PC-9 (cell line): ENCODE measurements at places on chromosomes 4 and X. TPM values are rescaled to one million over a fixed set of nuclear protein-coding genes. Genes with fewer than 3 reads are reported as not detected.

Gene MAGEA12
- 17.2 and 24.2 TPM in 2 replicates for total RNA-seq

Gene POF1B
- total RNA-seq = 0.28 and 0.61 TPM in 2 replicates

Gene ASB12
- total RNA-seq = not detected in 2 replicates

Gene XK
- total RNA-seq = 2.4 and 3.7 TPM in 2 replicates

Gene SUPT20HL1
- not detected in 2 replicates for total RNA-seq

Gene AFF2
- total RNA-seq = not detected in 2 replicates

GRCh38 chr4:75834772-75835154 lies 67.5 kb downstream of the PPEF2 start:
- H3K27me3 ChIP-seq = no peaks in the 10 kb centered on the region
- no peaks in the 10 kb centered on the region for H3K36me3 ChIP-seq
- no peak overlapping the region for H3K4me3 ChIP-seq
- H3K4me1 ChIP-seq = no peaks in the 10 kb centered on the region
- no peak overlapping the region for H3K27ac ChIP-seq

GRCh38 chr4:25330905-25331808 lies 18.6 kb downstream of the ZCCHC4 start:
- H3K36me3 ChIP-seq = no peaks in the 10 kb centered on the region
- no peaks in the 10 kb centered on the region for H3K27me3 ChIP-seq
- H3K4me1 ChIP-seq = no peaks in the 10 kb centered on the region
- DNase-seq = no peak

DNA sequence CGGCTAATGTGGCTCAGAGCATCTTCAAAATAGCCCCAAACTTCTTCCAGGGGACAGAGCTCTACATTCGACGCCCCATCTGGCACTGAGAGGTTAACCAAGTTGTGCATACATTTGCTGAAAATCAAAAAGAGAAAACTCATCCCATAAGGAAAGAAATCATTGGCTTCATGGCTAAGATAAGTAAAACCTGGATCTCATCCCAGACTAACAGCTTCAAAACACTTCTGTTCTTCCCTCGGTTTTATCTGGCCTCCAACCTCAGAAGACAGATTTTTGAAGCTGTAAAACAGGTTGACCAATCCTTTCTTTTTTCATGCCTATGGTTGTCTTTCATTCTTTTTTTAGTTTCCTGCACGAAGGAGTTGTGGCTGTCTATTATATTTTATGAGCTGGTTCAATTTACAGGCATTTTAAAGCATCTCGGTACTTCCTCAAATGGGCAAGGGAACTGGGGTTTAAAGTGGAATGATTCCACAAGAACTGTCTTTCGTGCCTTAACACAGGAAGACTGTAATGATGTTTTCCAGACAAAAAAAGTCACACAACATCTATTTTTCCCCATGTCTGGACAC lies 107.6 kb downstream of the DLG3 start:
- H3K4me3 ChIP-seq = no peak overlapping the region
- DNase-seq = no peak
- no peaks in the 10 kb centered on the region for H3K36me3 ChIP-seq
- H3K27ac ChIP-seq = no peak overlapping the region
- no peaks in the 10 kb centered on the region for H3K27me3 ChIP-seq
- H3K4me1 ChIP-seq = peaks cover 12% of the 10 kb centered on the region

DNA sequence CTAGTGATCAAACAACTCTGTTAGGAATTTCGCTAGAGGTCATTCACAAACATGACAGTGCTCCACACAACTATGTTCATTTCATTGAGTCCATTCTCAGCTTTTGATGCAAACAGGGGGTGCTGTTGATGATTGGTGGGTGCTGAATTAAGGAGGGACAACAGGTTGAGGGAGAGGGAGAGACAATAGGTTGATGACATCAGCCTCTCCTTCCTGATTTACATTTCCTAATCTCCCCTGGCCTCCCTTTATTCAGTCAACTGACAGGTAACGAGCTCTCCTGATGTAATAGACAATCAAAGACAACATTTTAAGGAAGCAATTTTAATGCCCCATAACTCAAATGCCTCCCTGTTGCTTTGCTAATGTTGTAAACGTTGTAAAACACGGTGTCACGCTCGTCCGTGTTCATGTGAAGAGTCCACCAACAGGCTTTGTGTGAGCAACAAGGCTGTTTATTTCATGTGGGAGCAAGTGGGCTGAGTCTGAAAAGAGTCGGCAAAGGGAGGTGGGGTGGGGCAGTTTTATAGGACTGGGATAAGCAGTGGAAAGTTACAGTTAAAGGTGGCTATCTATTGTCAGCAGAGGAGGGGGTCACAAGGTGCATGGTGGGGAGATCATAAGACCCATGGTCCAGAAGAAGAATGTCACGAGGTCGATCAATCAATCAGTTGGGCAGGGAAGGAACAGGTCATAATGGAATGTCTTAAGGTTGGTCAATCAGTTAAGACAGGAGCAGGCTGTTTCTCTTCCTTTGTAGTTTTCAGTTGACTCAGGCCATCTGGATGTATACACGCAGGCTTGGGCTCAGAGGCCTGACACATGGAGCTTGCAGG lies 4.8 kb upstream of the GAR1 start:
- H3K4me3 ChIP-seq = no peak overlapping the region
- H3K27ac ChIP-seq = no peak overlapping the region
- H3K4me1 ChIP-seq = 0 out of 2 replicates have a peak, but pooled peaks cover 7% of the 10 kb centered on the region
- H3K36me3 ChIP-seq = no peaks in the 10 kb centered on the region
- H3K27me3 ChIP-seq = no peaks in the 10 kb centered on the region
- no peak for DNase-seq

- H3K27ac ChIP-seq = no peak overlapping the region
- H3K4me3 ChIP-seq = no peak overlapping the region
- no peaks in the 10 kb centered on the region for H3K36me3 ChIP-seq
- H3K27me3 ChIP-seq = peaks cover 17% of the 10 kb centered on the region
- no peaks in the 10 kb centered on the region for H3K4me1 ChIP-seq
These were observed 62.7 kb upstream of the ARHGAP36 start for GRCh38 chrX:130995439-130995838.

GRCh38 chr4:74948236-74948635 lies 15.3 kb downstream of the PARM1 start:
- no peak overlapping the region for H3K27ac ChIP-seq
- H3K4me3 ChIP-seq = no peak overlapping the region
- no peaks in the 10 kb centered on the region for H3K36me3 ChIP-seq

DNA sequence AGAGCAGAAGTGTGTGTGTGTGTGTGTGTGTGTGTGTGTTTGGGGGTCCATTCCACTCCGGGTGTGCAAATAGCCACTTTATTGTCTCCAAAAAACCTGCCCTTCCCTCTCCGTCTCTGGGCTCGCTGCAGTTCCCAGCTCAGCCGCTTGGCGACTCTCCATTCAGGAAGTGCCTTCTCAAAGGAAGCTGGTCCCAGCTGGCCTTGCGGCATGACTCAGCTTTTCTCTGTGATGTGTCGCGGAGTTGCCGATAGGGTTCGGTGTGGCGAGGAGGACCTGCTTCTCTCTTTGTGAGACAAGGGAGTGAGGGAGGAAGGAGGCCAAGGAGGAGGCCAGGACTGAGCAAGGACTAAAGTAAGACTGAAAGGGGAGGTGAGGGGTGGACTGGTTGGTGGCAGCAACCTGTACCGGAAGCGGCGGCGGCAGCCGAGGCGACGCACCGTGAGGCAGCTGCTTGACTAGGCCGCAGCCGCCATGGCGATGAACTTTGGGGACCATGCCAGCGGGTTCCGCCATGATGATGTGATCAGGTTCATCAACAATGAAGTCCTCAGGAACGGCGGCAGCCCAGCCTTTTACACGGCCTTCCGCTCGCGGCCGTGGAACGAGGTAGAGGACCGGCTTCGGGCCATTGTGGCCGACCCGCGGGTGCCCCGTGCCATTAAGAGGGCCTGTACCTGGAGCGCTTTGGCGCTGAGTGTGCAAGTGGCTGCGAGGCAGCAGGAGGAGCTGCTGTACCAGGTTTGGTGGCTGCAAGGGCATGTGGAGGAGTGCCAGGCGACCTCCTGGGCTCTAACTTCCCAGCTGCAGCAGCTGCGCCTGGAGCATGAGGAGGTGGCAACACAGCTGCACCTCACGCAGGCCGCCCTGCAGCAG lies at the start of gene TEX13C:
TSS of gene TEX13C (plus strand) at position 226 of the 876 bp plus-strand sequence. CDS start at position 475, 249 bp downstream.
- no peak within 1 kb of the TSS for H3K4me3 ChIP-seq
- no peaks in the 10 kb centered on the region for H3K4me1 ChIP-seq
- DNase-seq = no peak

DNA sequence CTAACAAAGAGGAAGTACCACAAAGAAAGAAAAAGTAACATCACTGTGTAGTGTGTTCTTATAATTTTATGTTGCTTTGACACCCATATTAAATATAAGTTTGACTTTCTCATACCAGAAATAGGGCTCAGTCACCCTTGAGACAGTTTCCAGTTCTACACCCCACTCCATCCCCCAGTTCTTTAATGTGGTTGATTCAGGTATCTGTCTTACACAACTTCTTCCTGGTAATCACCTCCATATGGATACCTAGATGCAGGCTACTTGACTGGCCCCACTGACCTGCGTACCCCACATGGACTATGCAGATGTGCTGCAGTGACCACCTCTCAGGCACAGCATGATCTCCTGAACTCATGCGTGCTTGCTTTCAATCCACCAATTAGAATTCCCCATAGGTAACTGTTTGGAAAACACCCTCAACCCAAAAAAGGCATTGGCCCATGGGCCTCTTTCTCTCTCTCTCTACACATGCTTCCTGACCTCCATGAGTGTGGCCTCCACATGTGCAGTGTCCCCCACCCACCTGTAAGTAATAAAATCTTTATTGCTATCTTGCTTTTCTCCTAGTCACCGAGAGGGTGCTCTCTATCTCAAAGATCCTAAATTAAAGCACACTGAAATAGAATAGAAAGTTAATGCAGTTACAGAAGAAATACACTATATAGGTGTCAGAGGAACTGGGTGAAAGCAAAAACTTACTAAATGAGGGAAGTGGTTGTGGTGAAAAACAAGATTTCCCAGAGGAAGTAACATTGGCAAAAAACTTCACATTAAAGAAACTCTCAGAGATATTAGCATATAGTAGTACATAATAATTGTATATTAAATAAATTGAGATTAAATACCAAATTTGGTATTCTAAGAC lies 98.4 kb downstream of the ZAR1 start:
- no peak overlapping the region for H3K4me3 ChIP-seq
- H3K27ac ChIP-seq = no peak overlapping the region
- no peak for DNase-seq
- H3K4me1 ChIP-seq = no peaks in the 10 kb centered on the region
- H3K36me3 ChIP-seq = peaks cover 6% of the 10 kb centered on the region; the same call in 1 of the 2 replicates

GRCh38 chrX:129792586-129793291 lies 13.0 kb downstream of the SASH3 start:
- H3K36me3 ChIP-seq = no peaks in the 10 kb centered on the region
- no peaks in the 10 kb centered on the region for H3K27me3 ChIP-seq
- no peak for DNase-seq
- H3K4me3 ChIP-seq = no peak overlapping the region

DNA sequence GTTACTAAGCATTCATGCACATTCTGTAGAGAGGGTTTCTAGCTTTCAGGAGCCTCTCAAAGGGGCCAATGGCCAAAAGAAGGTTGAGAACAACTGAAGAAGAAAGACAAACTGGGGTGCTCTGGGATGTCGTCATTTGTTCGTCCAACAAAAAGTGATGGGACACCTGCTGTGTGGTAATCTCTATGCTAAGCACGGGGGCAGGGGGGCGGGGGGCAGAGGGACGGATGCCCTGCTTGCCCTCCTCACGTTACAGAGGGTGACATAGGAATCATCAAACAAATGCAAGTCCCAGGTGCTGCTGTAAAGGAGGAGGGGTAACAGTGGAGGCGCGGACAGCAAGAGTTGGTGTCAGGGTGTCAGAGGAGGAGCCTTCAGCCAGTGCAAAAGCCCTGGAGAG lies 12.8 kb upstream of the CRMP1 start:
- H3K36me3 ChIP-seq = no peaks in the 10 kb centered on the region
- H3K4me1 ChIP-seq = no peaks in the 10 kb centered on the region
- H3K27ac ChIP-seq = no peak overlapping the region
- DNase-seq = no peak

GRCh38 chrX:1423215-1423614 lies 29.5 kb downstream of the ASMTL start:
- 0 out of 2 replicates have a peak, but pooled peaks cover 11% of the 10 kb centered on the region for H3K36me3 ChIP-seq
- H3K4me3 ChIP-seq = no peak overlapping the region
- H3K27ac ChIP-seq = no peak overlapping the region
- no peak for DNase-seq

DNA sequence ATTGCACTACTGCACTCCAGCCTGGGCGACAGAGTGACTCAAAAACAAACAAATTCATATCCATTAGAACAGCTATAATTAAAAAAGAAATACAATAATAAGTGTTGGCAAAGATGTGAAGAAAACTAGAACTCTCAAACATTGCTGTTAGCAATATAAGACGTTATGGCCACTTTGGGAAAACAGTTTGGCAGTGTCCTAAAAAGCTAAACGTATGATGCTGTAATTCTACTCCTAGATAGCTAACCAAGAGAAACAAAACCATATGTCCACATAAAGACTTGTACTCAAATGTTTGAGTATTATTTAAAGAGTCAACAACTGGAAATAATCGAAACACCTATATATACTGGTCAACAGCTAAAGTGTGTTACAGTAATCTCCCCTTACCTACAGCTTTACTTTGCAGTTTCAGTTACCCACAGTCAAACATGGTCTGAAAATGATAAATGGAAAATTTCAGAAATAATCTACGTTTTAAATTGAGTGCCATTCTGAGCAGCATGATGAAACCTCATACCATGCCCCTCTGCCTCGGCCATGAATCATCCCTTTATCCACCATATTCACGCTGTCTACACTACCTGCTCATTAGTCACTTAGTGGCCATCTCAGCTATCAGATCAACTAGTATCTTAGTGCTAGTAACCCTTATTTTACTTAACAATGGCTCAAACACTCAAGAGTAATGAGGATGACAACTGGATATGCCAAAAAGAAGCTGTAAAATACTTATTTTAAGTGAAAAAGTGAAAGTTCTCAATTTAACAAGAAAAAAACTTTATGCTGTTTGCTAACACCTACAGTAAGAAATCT lies 4.9 kb downstream of the ELF2 start:
- peak; percentile 16 for DNase-seq
- H3K4me3 ChIP-seq = 0 out of 2 replicates have a peak overlapping the region, but pooled peaks have one; percentile 23
- H3K27me3 ChIP-seq = no peaks in the 10 kb centered on the region

GRCh38 chr4:104878936-104879335 lies 267.7 kb upstream of the TET2 start:
- H3K36me3 ChIP-seq = no peaks in the 10 kb centered on the region
- no peak overlapping the region for H3K27ac ChIP-seq
- H3K27me3 ChIP-seq = no peaks in the 10 kb centered on the region
- DNase-seq = no peak

GRCh38 chr4:185774845-185775680 lies 36.9 kb downstream of the SORBS2 start:
- peak; percentile 45 for DNase-seq
- H3K27ac ChIP-seq = peak overlapping the region; percentile 62
- no peak overlapping the region for H3K4me3 ChIP-seq
- H3K36me3 ChIP-seq = no peaks in the 10 kb centered on the region
- no peaks in the 10 kb centered on the region for H3K27me3 ChIP-seq
- H3K4me1 ChIP-seq = peaks cover 20% of the 10 kb centered on the region

- peak overlapping the region; percentile 75 for H3K4me3 ChIP-seq
- peak; percentile 42 for DNase-seq
- peaks cover 41% of the 10 kb centered on the region for H3K4me1 ChIP-seq
- no peaks in the 10 kb centered on the region for H3K27me3 ChIP-seq
These were observed 836 bp downstream of the CLOCK start for GRCh38 chr4:55545641-55546505.

- H3K4me1 ChIP-seq = no peaks in the 10 kb centered on the region
- DNase-seq = no peak
- H3K27me3 ChIP-seq = no peaks in the 10 kb centered on the region
- no peak overlapping the region for H3K4me3 ChIP-seq
- H3K27ac ChIP-seq = no peak overlapping the region
- no peaks in the 10 kb centered on the region for H3K36me3 ChIP-seq
These were observed 2.9 kb upstream of the GRPR start for GRCh38 chrX:16120431-16120830.

GRCh38 chr4:5804656-5805055 lies 88.2 kb downstream of the CRMP1 start:
- no peak overlapping the region for H3K4me3 ChIP-seq
- H3K27ac ChIP-seq = no peak overlapping the region
- no peak for DNase-seq
- no peaks in the 10 kb centered on the region for H3K36me3 ChIP-seq
- H3K27me3 ChIP-seq = no peaks in the 10 kb centered on the region
